Activated CD4-positive, alpha-beta T cell treated with anti-CD3 and anti-CD28 coated beads, Interleukin-2, amount 50 U/mL, for 1 hour (primary cell): ENCODE measurements at places on chromosomes 3 and 15.

- DNase-seq, result no peak
These were observed 384.9 kb upstream of the THBS1 start for GRCh38 chr15:39195961-39196486.

- DNase-seq, result no peak
These were observed 3.0 kb downstream of the CYP8B1 start for GRCh38 chr3:42872718-42873117.

GRCh38 chr15:80779658-80780415 lies 667 bp downstream of the CEMIP start:
- DNase-seq, result no peak

- DNase-seq, result peak; percentile 65
These were observed 4.6 kb downstream of the BCL6 start for GRCh38 chr3:187740421-187741399.

DNA sequence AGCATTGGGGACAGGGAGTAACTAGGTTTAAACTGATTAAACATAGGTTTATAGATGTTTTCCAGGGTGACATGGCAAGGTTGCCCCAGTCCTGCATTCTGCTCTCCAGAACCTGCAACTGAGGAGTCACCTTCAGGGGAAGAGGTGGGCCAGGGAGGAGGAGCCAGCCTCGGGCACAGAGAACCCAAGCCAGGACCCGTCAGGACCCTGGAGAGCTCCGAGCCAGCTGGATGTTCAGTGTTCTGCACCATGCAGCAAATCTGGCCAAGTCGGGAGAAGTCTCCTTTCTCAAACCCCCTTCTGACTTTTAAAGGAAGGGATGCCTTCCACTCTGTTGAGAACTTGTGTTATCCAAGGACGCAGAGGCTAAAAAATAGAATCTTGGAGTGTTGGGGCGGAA lies 62.1 kb upstream of the SLC6A11 start:
- peak; percentile 38 for DNase-seq
